ENCODE measurements at places on chromosomes 6 and 20.

- no peak overlapping the region for H3K4me3 ChIP-seq
- no peaks in the 10 kb centered on the region for H3K36me3 ChIP-seq
Observed at GRCh38 chr20:44457016-44457415, 18.7 kb upstream of the TTPAL start.

GRCh38 chr6:99254616-99255550, 94.6 kb downstream of the FAXC start:
- H3K36me3 ChIP-seq, result no peaks in the 10 kb centered on the region
- no peaks in the 10 kb centered on the region for H3K4me1 ChIP-seq
- H3K27me3 ChIP-seq, result peaks cover 3% of the 10 kb centered on the region
- no peak for DNase-seq

DNA sequence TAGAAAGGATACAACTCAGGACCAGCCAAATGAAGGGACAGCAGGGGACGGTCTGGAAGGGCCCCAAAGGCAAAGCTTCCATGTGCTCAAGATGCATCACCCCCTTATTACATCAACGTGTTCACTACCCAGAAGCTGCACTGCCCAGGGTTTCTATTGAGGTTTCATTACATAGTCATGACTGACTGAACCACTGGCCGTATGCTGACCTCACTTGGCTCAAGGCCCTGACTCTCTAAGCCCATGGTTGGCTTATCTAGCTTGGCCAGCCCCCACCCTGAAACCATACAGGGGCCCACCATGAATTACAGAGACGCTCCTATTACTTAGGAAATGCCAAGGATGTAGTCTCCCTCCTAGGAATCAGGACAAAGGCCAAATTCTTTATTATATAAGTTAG, 179.4 kb downstream of the FOXC1 start:
- DNase-seq, result no peak
- no peak overlapping the region for H3K27ac ChIP-seq
- H3K4me3 ChIP-seq, result no peak overlapping the region
- H3K27me3 ChIP-seq, result no peaks in the 10 kb centered on the region
- H3K4me1 ChIP-seq, result no peaks in the 10 kb centered on the region

DNA sequence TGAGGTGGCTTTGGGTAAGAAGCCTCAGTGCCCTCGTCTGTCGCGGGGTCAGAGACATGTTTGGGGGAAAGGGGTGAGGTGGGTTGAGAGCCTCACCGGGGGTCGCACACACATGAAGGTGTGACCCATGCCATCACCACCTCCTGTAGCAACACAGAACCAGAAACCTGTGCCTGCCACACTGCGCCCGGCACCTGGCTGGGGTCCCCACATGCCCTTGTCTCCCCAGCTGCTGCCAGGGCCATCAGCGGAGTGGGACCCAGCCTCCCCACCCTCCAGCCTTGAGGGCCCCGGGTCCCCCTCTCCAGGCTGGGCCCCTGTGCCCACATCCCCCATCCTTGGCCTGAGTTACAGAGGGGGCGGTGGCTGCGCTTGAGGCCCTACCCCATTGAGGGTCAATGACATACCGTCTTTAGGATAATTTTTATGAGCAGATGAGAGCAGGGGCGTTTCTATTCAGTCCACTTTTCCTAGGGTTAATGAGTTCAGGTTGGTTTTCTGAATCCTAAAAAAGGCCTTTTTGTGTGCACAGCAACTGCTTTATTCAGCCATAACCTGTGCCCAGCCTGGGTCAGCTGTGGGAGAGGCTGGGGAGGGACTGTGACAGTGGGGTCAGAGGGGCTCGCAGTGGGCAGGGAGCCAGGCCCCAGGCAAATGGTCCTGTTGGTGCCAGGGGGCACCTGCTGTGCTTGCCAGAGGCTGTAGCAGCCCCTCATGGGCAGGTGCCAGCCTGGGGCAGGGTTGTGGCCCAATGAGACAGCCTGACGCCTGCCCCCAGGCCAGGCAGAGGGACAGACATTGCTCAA, 19.4 kb downstream of the APCDD1L start:
- no peak overlapping the region for H3K4me3 ChIP-seq
- no peaks in the 10 kb centered on the region for H3K36me3 ChIP-seq
- DNase-seq, result no peak
- peaks cover 3% of the 10 kb centered on the region for H3K27me3 ChIP-seq
- no peak overlapping the region for H3K27ac ChIP-seq

- H3K27ac ChIP-seq, result no peak overlapping the region
- no peaks in the 10 kb centered on the region for H3K27me3 ChIP-seq
- no peaks in the 10 kb centered on the region for H3K36me3 ChIP-seq
Observed at GRCh38 chr6:136754820-136755219, 37.5 kb downstream of the MAP3K5 start.

DNA sequence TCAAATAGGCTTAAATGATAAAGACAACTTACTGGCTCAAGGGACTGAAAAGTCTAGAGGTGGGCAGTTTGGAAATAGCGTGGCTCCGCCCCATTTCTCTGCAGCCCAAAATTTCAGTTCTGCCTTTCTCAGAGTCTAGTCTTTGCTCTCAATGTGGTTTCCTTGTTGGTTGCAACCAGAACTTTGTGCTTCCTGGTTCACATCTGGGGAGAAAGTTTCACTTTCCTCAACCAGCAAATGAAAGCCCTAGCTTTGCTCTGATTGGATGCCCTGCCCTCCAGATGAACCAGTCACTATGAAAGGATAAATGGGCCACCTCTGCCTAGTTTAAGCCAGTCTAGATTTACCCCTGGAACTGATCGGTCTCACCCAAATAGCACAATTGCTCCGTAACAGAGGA, 14.9 kb downstream of the SYCP2L start:
- peaks cover 10% of the 10 kb centered on the region for H3K36me3 ChIP-seq
- peaks cover 6% of the 10 kb centered on the region for H3K4me1 ChIP-seq
- no peak for DNase-seq
- H3K27me3 ChIP-seq, result no peaks in the 10 kb centered on the region
- no peak overlapping the region for H3K27ac ChIP-seq

- peaks cover 15% of the 10 kb centered on the region for H3K4me1 ChIP-seq
- no peak for DNase-seq
- no peaks in the 10 kb centered on the region for H3K36me3 ChIP-seq
- H3K4me3 ChIP-seq, result no peak overlapping the region
- H3K27ac ChIP-seq, result no peak overlapping the region
Observed at GRCh38 chr20:57566803-57567459, 6.0 kb downstream of the PCK1 start.

DNA sequence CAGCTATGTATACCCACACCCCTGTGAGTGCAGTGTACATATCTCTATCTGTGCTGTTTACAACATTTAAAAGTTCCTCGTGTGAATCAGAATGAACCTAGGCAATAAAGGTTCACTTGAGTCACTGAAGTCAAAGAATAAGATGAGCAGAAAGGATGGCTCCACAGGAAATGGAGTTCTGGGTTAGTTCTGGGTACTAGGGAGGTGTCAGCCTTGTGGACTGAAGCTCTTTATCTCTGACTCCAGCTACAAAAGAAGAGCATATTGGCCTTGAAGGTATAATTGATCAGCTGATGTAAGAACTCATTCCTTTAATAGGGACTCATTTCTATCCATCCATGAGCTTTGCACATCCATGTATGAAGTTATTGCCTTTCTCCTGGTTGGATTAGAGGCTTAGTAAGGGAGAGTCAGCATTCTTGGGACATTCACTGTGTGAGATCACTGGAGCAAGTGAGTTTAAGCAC, 73.9 kb upstream of the BACH2 start:
- H3K27ac ChIP-seq, result no peak overlapping the region
- H3K4me3 ChIP-seq, result no peak overlapping the region
- DNase-seq, result no peak
- H3K36me3 ChIP-seq, result no peaks in the 10 kb centered on the region

DNA sequence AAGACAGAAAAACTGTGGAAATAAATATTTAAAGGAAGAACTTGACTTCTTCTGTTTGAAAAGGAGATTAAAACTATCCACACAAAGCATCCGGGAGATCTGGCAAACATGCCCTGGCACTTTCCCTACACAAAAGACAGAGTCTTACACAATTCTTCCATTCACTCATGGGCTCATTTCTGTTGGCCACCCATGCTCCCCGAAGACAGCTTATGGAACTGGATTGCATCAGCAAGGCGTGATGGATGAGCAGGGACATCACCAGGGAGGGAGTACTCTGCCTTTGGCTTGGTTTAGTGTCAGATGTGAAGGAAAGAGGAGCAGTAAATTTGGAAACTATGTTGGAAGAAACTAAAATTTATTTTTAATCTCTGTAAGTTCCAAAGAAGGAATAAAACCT, 379.3 kb downstream of the CD109 start:
- no peaks in the 10 kb centered on the region for H3K27me3 ChIP-seq
- H3K4me1 ChIP-seq, result no peaks in the 10 kb centered on the region
- DNase-seq, result no peak
- H3K27ac ChIP-seq, result no peak overlapping the region

- H3K36me3 ChIP-seq, result peaks cover 10% of the 10 kb centered on the region
- peaks cover 27% of the 10 kb centered on the region for H3K4me1 ChIP-seq
- no peak overlapping the region for H3K27ac ChIP-seq
- no peaks in the 10 kb centered on the region for H3K27me3 ChIP-seq
- no peak for DNase-seq
- no peak overlapping the region for H3K4me3 ChIP-seq
Observed at GRCh38 chr6:2940010-2940850, 31.1 kb downstream of the SERPINB6 start.

GRCh38 chr6:97630604-97631003, 347.6 kb upstream of the MMS22L start:
- no peaks in the 10 kb centered on the region for H3K36me3 ChIP-seq
- peaks cover 3% of the 10 kb centered on the region for H3K4me1 ChIP-seq
- peaks cover 3% of the 10 kb centered on the region for H3K27me3 ChIP-seq
- DNase-seq, result no peak

GRCh38 chr6:42049948-42050296, 402 bp upstream of the TAF8 start:
- peaks cover 24% of the 10 kb centered on the region for H3K36me3 ChIP-seq
- H3K27me3 ChIP-seq, result peaks cover 52% of the 10 kb centered on the region
- peak; percentile 31 for DNase-seq
- H3K27ac ChIP-seq, result peak overlapping the region; percentile 36
- peak overlapping the region; percentile 95 for H3K4me3 ChIP-seq

DNA sequence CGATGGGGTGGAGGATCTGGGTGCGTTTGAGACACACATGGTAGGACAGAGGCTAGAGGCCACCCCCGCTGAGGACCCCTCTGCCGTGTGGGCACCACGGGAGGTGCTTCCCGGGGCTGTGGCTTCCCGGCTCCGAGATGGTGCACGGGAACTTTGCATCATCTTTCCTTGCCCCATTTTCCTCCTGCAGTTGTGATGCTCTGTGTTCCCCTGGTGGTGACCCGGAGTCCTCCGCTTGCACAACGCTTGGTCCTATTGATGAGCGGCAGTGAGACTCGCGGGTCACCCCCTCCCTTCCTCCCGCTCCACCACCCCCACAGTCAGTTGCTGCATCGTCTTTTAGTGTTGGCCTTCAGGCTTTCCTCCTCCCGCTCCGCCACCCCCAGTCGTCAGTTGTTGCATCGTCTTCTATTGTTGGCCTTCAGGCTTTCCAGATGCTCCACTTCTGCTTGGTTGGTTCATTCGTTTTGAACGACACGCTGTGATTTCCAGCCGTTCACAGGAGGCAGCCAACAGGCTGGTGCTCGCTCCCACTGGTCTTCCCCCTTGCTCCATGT, 37.3 kb downstream of the PYGB start:
- DNase-seq, result peak; percentile 26
- H3K36me3 ChIP-seq, result peaks cover 38% of the 10 kb centered on the region
- no peaks in the 10 kb centered on the region for H3K4me1 ChIP-seq
- H3K4me3 ChIP-seq, result no peak overlapping the region
- H3K27ac ChIP-seq, result no peak overlapping the region

DNA sequence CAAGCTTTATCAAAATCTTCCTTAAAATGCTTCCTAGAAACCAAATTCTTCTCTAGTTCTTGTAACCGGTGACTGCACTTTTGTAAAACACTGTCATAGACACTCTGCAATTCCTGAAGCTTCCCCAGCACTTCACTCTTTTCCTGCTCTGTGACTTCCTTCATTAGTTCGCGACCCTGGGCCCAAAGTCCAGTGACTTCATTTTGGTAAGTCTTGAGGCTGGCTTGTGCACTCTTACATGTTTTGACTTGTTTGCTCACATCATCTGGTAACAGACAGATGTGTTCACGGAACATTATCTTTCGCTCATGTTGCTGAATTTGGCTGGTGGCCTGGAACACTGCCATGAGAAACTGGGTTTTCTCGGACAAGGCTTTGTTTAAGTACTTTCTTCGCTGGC, 306.2 kb downstream of the SYNE1 start:
- no peaks in the 10 kb centered on the region for H3K27me3 ChIP-seq
- no peak overlapping the region for H3K27ac ChIP-seq
- H3K36me3 ChIP-seq, result no peaks in the 10 kb centered on the region
- no peak for DNase-seq
- no peaks in the 10 kb centered on the region for H3K4me1 ChIP-seq

DNA sequence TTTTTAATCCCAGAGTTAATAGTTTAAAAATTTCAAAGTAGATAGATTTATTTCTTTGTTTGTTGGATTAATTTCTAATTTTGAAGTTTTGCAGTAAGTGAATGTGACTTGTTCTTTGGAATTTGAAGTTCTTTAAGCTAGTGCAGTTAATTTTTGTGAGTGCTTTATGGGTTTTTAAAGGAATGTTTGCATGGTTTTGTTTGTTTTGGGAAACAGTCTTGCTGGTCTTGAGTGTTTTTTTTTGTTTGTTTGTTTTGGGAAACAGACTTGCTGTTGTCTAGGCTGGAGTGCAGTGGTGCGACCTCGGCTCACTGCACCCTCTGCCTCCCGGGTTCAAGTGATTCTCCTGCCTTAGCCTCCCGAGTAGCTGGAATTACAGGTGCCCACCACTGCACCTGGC, 9.5 kb downstream of the PANK2 start:
- no peak overlapping the region for H3K4me3 ChIP-seq
- no peaks in the 10 kb centered on the region for H3K27me3 ChIP-seq
- H3K27ac ChIP-seq, result peak overlapping the region; percentile 14
- H3K4me1 ChIP-seq, result peaks cover 58% of the 10 kb centered on the region
- DNase-seq, result no peak

DNA sequence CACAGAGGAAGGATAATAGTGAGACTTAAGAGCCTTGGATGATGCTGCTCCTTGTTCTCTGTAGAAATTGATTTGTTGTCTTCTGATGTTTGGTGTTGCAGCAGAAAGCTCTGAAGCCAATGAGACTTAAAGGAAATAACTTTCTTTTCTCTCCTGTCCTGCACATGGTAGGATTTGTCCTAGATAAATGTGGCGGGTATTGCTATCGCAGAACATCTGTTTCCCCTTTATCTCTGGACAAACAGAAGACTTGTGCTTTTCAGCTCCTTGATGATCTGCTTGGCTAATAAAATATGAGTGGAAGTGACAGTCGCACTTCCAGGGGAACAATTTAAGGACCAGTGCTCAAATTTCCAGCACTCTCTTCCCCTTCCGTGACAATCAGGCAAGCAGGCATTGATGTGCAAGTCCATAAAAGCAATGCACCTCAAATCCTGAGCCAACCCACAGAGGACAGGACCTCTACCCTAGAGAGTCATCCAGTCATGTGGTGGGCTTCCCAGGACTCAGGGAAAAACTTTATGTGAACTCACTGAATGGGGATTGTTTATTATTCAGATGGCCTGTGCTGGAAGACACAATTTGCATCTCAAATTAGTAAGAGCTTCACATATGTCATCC, 9.9 kb upstream of the NCR2 start:
- no peaks in the 10 kb centered on the region for H3K36me3 ChIP-seq
- no peaks in the 10 kb centered on the region for H3K27me3 ChIP-seq
- H3K4me3 ChIP-seq, result no peak overlapping the region
- no peak overlapping the region for H3K27ac ChIP-seq

- peaks cover 94% of the 10 kb centered on the region for H3K36me3 ChIP-seq
- H3K4me3 ChIP-seq, result no peak overlapping the region
- no peak for DNase-seq
- H3K27ac ChIP-seq, result no peak overlapping the region
- H3K27me3 ChIP-seq, result peaks cover 5% of the 10 kb centered on the region
Observed at GRCh38 chr6:348860-349396, 42.6 kb upstream of the IRF4 start.

Measured in WTC11 (cell line).